Kidney (tissue), 22 donors: ENCODE measurements at places on chromosomes 3 and 15. TPM values are rescaled to one million over a fixed set of nuclear protein-coding genes. Genes with fewer than 3 reads are reported as not detected.
A peak's percentile ranks its signal among the peaks of the same experiment; 100 is the strongest.

DNA sequence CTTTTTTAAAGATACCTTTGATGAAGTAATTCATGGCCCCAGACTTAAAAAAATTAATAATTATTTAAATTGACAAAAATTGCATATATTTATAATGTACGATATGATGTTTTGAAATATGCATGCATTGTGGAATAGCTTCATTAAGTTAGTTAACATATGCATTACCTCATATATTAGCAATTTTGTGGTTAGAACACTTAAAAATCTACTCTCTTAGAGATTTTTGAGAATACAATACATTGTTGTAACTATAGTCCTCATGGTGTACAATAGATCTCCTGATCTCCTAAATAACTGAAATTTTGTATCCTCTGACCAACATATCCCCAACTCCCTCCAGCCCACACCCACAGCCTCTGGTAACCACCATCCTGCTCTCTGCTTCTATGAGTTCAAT is 104.1 kb downstream of the PEX5L start:
- no peak for DNase-seq

GRCh38 chr3:194381460-194381875 is 11.9 kb upstream of the LRRC15 start:
- DNase-seq, result no peak

DNA sequence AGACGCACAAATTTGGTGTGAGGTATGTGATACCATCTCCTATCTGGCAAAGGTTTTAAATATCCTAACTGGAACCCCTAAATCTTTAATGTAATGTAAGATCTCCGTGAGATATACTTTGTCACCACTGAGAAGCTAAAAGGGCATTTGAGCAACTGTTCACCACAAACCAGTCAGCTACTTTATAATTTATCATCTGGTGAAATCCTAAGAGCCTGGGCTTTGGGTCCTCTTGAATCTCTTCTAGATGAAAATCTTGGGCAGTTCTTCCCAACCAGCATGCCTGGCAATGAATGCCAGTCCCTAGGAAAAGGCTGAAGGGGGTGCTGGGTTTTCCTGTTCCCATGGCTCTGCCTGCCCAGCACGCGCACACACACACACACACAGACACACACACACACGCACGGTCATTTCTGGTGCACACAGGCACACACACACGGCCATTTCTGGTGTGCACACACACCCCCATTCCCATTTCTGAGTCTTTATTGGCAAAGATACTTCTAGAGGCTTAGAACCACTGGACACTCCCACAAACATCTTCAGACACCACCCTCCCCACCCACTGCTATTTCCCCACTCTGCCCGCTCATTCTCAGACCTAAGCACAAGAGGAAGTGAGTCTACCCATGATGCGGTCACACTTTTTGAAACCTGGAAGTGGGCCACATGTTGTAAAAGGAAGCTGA is 72.6 kb downstream of the MYO1E start:
- DNase-seq, result peak; percentile 85

DNA sequence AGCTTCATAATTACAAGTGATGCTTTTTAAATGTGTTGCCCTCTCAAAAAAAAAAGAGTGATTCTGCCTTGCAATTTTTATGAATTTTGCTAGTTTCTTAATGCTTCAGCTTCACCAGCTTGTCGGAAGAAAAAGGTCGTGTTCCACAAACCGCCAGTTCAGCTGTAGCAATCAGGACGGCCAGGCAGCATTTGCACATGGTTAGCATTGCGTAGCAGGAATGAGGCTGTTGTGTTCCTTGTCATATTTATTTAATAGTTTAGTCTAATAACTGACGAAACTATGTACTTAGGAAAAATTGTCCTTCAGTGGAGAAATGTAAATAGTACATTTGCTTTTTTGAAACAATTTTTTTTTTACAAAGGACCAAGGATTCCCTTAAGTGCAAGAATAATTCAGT is 64.9 kb upstream of the SELENOK start:
- DNase-seq, result no peak

GRCh38 chr3:77825001-77825827 is 785.3 kb downstream of the ROBO2 start:
- no peak for DNase-seq

- DNase-seq, result peak; percentile 87
These were observed 60.5 kb downstream of the GTPBP8 start for GRCh38 chr3:113051302-113051711.

NDUFB4 gene
- polyA plus RNA-seq, result 457 TPM

PEX5L gene
- polyA plus RNA-seq, result 0.32 TPM

CEMIP gene
- 0.11 TPM for polyA plus RNA-seq
